ENCODE measurements at places on chromosomes 4 and X.

- DNase-seq: peak; percentile 47
Measured at GRCh38 chrX:129718676-129719075, 20.1 kb upstream of the XPNPEP2 start.

GRCh38 chr4:82678051-82678450 lies 116.3 kb upstream of the TMEM150C start:
- no peak for DNase-seq

DNA sequence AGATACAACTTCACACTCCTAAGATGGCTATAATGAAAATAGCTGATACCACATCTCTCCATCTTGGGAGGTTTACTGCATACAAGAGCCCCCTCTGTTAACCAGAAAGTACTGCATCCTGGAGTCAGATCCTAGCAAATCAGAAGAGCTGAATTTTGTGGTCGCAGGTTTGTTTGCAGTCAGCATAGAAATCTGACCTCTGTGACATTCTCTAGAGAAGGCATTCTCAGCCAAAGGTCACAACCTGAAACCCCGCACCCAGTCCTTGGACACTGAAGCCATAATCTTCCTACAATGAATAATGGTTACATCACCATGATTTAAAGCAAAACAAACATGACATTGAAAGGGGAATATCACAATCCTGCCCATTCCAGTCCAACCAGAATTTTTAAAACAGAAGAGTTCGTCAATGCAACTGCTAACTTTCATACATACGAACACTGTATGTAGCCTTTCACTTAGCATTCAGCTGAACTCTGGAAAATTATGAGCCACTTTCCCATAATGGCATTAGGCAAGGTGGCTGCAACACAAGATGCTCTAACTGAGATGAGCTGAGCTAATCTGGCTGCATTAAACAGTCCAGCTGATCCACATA lies 17.6 kb downstream of the HS6ST2 start:
- no peak for DNase-seq

GRCh38 chrX:21674430-21675186 lies 16.5 kb upstream of the KLHL34 start:
- no peak for DNase-seq

- DNase-seq: no peak
Measured at GRCh38 chr4:132003593-132003992, 1145.5 kb upstream of the PCDH10 start.

GRCh38 chr4:172953896-172954568 lies 214.6 kb upstream of the GALNT7 start:
- no peak for DNase-seq

- no peak for DNase-seq
Measured at GRCh38 chr4:25297528-25298242, 14.9 kb upstream of the ZCCHC4 start.

DNA sequence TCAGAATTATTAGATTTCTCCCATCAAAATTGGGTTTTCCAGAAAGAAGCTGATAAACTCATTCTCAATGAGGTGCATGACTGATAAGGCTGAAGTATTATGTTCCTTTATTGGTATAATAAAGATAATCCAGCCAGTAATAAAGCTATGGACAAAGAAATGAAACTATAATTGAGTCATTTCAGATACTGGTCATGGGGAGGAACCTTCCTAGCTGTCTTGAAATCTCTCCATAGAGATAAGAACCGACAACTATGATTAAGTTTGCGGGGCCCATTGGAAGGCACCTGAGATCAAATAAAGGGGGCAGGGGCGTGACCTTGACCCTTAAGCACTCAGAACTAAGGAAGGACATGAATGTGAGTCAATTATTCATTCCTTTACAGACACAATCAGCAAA lies 47.8 kb downstream of the RAI2 start:
- DNase-seq: no peak

DNA sequence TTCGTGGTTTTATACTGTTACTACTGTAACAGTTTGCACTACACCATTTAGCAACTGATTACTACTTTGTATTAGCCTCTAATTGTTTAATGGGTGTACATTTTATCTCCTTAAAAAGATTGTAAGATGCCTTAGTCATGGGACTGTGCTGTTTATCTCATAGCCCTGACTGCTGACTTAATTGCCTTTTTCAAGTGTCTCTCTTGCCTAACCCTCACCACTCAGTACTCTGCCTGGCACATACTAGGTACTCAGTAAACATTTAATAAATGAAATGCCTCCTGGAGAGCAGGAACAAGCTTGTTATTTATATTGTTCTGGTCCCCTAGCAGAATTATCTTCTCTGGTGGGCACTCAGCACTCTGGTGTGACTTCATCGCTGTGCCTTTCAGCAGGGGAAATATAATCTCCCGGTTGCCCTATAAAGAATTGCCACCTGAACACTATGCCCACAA lies 1.7 kb upstream of the STIM2 start:
- peak; percentile 34 for DNase-seq

DNA sequence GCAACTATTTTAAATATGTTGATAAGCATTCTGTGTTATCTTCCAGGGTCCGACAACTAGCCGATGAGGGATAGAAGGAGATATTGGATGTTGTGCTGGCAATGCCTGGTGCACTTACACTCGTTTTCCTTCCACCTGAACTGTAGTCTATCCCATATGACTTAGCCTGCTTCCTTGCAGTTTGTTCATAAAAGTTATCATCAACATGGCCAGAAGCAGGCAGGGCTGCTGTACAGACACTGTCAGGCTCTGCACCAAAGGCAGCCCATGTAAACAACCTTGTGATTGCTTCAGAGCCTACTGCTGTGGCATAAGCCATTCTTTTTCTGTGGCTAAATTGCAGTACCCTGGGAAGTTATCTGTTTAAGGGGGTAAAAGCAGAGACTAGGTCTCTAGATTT lies 1.6 kb downstream of the MAPK10 start:
- no peak for DNase-seq

DNA sequence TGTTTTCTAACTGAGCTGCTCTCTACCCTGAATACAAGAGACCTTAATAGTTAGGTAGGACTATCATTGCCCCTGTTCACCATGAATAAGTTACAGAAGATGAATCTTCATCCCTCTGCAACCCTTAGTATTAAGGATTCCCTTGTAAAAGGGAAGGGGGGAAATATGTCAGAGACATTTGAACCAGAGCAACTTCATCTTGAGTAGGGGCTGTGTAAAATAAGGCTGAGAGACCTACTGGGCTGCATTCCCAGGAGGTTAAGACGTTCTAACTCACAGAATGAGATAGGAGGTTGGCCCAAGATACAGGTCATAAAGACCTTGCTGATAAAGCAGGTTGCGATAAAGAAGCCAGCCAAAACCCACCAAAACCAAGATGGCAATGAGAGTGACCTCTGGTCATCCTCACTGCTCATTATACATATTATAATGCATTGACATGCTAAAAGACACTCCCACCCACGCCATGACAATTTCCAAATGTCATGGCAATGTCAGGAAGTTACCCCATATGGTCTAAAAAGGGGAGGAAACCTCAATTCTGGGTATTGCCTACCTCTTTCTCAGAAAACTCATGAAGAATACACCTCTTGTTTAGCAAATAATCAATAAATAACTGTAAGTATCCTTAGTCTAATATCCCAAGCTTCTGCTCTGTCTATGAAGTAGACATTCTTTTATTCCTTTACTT lies 19.5 kb upstream of the TMPRSS11B start:
- DNase-seq: no peak
